Activated T-cell treated with anti-CD3 and anti-CD28 coated beads, Interleukin-2, amount 50 U/mL, for 4 hours (primary cell): ENCODE measurements at places on chromosomes 16 and 17.

DNA sequence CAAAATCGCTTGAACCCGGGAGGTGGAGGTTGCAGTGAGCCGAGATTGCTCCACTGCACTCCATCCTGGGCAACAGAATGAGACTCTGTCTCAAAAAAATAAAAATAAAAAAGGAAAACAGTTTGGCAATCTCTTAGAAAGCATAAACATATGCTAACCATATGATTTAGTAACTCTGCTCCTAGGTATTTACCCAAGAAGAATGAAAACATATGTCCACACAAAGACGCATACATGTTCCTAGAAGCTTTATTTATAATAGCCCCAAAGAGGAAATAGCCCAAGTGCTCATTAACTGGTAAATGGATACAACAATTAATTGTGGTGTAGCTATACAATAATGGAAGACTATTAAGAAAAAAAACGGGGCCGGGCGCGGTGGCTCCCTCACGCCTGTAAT, 18.5 kb upstream of the CDH1 start:
- no peak for DNase-seq

DNA sequence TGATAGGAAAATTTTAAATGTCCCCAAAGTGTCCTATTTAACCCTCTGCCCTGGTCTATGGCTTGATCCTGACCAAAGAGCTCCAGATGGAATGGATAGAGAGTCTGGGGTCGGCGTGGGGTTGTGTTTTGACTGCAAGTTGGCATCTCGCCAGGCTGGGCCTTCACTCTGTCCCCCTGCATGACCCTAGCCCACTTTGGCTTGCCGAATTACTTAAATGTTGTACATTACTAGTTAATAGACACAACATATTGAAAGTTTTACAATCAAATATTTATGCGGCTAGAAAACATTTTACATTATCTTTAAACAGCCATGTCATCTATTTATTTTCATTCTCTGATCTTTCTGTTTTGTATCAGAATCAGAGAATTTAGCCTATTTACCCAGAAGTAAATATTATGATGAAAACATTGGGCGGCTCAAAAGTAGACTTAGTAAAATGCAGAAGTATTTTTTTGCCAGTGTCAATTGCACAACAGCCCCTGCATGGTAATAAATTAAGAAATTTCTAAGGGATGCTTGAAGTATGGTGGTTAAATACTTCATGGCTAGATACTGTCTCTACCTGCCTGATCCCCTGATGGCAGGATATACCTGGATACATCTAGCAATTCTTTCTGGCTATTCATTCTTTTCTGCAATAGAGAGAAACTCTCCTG, 18.8 kb upstream of the MYOCD start:
- no peak for DNase-seq

DNA sequence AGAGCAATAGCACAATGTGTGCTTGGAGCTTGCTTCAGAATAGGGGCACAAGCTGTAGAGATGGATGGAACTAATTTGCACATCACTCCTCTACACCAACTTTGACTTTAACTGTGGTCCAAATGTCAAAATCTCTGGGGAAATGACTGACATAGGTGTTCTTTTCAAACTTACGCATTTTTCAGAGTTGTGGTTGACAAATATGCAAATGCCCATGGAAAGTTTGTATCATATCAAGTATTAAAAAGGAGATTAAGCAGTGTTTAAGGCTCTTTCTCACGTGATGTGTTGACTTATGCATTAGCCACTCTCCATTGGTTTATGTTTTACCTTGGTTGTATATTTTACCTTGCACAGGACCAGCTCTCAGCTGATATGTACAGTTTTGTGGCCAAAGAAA, 77.1 kb downstream of the ELAC2 start:
- DNase-seq: no peak

DNA sequence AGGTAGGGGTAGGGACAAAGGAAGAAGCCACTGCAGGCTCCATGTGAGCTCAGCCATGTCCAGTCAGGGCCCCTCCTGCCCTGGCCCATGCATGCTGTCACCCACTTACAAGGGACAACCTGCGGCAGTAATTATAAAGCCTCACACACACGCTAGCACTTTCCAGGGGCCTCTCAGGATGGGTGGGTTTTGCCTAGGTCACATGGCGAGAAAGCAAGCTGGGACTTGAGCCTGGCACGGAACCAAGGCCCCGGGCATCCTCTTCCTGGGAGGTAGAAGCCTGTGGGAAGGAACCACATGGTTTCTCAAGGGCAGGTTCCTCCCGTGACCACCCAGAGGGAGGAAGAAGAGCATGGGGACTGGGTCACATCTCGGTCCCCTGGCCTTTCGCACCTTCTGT, 7.0 kb downstream of the ZNF319 start:
- DNase-seq: no peak

DNA sequence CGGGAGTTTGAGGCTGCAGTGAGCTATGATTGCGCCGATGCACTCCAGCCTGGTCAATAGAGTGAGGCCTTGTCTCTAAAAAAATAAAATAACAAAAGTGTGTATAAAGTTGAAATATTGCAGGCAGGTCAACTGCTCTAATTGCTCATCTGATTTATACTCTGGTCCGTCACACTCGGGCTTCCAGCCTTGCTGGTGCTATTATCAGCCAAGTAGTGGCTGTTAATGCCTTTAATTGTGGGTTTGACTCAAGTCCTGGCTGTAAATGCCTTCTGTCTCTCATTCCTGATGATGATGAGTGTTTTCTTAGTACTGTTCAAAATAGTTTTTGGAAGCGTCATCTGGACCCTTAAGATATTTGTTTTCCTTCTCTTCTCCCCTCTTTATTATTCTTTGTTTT, 18.4 kb downstream of the SYT17 start:
- no peak for DNase-seq

GRCh38 chr17:67974185-67974584, 22.1 kb downstream of the C17orf58 start:
- DNase-seq: no peak

DNA sequence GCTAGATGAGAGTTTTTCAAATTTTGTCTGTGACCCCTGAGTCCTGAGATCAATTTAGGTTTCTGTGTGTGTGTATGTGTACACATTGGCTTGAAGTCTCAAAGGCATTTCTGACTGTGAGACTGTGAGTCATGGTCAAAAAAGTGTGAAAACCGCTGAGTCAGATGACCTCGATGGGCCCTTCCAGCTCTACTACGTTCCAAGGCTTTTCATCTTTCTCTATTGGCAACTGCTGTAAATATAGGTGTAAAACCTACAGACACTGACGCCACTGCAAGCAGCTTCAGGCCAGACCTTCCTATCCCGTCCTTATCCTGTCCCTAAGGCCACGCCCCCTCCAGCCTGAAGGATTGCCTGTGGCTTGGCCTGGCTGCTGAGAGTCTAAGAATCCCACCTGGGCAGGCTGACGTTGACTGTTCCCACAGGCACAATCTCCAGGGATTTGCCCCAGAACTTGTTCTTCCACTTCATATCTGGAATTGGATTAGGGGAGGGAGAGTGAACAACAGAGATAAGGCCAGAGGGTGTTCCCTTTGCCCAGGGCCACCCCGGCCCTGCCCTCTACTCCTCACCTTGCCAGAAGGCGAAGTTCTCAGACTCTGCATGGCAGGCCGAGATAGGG, 11.3 kb downstream of the OSBPL7 start:
- DNase-seq: no peak
